Stimulated activated naive B cell treated with anti-CD40 and anti-IgM and Interleukin-4, amounts not matched to agents 10 μg/mL and 1 μg/mL and 100 μg/mL, for 72 hours (primary cell): ENCODE measurements at places on chromosomes 16 and 17.

DNA sequence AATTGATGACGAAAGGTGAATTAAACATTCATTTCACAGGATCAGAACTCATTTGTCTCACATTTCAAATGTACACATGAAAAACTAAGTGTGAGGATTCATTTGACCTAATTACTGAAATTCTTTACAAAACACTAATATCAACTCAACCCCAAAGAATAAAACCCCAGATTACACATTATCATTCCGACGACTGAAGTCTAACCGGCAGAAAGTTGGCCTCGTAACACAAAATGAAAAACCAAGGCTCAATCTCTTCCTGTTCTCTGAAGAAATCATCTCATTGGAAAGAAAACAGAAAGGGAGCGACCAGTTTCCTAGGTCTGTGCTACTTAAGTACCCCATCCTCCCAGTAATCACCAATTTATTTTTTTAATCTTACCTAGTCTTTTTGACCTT lies 1.8 kb downstream of the JPT1 start:
- DNase-seq: no peak

DNA sequence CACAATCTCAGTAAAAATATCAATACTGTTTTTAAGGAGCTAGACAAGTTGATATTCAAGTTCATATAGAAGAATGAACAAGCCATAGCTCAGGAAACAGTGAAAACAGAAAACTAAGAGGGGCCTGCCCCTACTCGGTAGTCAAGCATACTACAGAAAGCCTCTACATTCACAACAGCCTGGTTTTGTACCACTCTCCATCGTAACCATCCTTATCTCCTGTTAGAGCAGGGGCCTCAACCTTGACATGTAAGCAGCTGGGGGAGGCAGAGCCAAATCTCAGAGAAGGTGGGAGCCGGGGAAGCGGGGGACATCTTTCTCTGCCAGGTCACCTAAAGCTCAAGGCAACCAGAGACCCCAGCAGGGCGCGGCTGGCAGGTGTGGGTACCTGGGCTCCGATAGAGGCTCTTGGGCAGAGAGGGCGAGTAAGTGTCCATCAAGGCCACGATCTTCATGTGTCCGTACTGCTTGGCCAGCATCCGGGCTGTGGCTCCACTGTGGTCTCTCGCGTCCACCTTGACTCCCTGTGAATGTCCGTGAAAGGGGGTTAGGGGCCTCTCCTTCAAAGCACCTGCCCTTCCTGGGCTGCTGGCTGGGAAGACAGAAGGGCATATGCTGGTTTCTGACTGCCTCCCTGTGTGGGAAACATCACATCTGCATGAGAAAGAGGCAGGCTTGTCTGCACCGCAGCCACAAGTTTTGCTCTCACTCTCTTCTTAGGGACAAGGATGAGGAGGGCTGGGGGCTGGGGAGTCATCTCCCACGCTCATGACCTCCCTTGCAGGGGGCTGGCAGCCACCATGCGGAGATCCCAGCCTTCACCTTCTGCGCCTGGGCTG lies 20.2 kb downstream of the ANKS3 start:
- no peak for DNase-seq

- no peak for DNase-seq
Observed at GRCh38 chr16:86739808-86740207, 161.5 kb downstream of the FOXL1 start.

DNA sequence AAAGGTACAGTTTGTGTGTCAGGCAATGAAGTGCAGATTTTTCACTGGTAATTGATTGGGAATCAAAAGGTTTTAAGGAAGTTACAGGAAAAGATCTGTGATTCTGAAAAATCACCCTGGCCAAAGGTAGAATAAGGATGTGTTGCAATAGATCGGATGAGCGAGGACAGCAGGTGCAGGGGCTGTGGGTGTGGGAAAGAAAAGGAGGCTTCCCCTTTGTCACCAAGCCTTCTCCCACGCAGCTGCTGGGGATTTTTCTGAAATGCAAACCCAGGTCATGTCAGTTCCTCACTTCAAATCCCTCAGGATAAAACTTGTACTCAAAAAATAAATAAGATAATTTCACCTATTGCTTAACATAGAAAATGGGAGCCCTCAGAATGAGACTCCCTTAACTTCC lies 47.9 kb upstream of the ARHGAP17 start:
- peak; percentile 53 for DNase-seq

GRCh38 chr17:41773190-41773588 lies 13.3 kb downstream of the JUP start:
- no peak for DNase-seq

DNA sequence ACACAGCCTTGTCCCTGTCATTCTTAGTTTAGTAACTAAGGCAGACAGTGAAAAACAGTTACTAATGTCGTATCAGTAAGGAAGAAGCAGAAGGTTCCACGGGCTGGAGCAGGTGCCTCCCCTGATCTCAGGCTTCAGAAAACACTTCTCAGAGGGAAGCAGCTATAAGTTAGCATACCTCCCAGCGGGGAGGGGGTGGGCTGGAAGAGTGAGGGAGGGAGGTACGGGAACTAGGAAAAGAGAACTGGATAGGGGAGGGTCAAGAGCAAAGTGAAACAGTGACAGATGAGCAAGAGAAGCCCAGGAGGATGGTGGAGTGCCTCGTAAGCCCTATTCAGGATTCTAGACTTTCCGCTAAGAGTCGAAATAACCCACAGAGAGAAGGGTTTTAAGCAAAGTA lies 186.3 kb upstream of the XYLT1 start:
- DNase-seq: no peak

GRCh38 chr16:52318302-52319009 lies 228.5 kb downstream of the TOX3 start:
- DNase-seq: no peak

GRCh38 chr17:68033636-68034451 lies 1.7 kb upstream of the KPNA2 start:
- DNase-seq: no peak

DNA sequence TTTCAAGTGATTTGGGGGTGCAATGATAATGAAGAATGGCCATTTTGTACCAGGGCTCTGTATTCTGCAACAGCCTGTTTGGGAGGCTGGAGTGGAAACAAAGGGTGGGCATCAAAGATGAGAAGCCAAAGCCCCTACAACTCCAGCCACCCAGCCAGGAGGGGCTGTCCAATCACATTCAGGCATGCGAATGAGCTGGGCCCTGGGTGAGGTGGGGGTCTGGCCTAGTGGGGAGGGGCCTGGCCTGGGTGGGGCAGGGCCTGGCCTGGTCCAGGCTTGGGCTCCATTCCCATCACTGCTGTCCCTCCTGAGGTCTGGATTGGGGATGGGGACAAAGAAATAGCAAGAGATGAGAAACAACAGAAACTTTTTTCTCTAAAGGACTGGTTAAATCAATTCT lies 6.4 kb downstream of the AOC3 start:
- DNase-seq: no peak

DNA sequence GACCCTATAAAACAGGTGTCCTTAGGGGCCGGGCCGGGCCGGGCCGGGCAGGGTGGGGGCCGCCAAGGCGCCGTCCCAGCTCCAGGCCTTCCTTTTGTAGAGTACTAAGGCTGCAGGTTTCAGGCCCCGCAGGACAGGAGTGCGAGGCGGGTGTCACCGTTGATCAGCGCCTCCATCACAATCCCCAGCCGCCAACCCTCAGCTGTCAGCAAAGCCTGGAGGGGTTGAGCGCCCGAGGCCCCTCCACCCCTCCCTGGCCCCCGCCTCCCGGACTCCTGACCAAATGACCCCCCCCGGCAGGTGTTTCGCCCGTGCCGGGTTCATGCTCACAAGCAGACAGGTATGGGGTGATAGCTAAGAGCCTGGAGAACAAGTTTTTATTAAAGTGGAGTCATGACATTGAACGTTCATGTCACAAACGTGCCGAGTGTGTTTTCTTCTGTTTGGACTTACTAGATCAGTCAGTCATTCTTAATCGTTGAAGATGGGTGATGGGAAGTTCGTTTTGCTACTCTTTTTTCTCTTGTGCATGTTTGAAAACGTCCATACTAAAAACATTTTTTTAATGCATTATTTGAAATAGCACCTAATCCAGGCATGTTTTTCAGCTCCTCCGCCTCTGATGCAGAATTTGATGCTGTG lies 534 bp downstream of the ARL2BP start:
- no peak for DNase-seq

DNA sequence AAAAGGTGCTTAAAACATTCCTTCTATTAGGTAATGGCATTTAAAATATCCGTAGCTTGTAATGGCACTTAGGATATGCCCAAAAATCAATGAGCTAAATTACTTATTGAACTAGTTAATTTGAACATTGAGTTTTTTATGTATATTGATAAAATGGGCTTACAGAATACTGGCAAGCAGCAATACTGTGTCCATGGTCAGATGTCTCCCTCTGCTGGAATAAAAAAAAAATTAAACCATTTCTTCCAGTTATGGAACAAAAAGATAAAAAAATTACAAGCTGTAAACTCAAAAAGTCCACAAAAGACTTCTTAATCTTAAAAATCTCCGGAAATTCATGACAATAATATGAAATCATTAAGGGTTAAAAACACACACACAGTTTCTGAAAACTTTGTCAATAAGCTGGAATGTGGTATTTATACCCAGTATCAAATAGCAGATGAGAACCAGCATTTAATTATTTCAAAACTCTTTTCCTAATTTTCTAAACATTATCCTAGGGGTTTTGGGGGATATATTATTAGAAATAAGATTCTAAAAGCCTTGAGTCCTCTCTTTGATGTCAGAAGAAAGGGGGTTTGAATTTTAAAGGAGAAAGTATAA lies 21.5 kb upstream of the PSMD7 start:
- DNase-seq: no peak

GRCh38 chr16:77302674-77303073 lies 103.5 kb downstream of the SYCE1L start:
- no peak for DNase-seq

GRCh38 chr16:175011-175949 lies 1.2 kb upstream of the HBA1 start:
- no peak for DNase-seq

DNA sequence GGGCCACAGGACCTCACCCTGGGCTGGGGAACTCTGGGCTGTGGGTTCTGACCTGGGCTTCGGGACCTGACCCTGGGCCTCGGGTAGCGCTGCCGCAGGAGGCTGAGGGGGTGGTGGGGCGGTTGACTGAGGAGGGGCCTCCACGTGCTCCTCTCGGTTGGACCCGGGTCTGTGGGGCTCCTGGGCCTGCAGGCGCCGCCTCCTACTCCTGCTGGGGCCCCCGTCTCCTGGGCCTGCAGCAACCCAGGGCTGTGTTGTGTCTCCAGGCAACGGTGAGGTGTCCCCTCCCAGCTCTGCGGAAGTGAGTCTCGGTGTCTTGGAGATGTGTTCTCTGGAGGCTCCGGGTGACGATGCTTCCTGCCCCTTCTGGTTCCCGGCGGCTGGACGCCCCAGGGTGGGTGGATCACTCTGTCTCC lies 41.5 kb upstream of the GNG13 start:
- DNase-seq: no peak

DNA sequence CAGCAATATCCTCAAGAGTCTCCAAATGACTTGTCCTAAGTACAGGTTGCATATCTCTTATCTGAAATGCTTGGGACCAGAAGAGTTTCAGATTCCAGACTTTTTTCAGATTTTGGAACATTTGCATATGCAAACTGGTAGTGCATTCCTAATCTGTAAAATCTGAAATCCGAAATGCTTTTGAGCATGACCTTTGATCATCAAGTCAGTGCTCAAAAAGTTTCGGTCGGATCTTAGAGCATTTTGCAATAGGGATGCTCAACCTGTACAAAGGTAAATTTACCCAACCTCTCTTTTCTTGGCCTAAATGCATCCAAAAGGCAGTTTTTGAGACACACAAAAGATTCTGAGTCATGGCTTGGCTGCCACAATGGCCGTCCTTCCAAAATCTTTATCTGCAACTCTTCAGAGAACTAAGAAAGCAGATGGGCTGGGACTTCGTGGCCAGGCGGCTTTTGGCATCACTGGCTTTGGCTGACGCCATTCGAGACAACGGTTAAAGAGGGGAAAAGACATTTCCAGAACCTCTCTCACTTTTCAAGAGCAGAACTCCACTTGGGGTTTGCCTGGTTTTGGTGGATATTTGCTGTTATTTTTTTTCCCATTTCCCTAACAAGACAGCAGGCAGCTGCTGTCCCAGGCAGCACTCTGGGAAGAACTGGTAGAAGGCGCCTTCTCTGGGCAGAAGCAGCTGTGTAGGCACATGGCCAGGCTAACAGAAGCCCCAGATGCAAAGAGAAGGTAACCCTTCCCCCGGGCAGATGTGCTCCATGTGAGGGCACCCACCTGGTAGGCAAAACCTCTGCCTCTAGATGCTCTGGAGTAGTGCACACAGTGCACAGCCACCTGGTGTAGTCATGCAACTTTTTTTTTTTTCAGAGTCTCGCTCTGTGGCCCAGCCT lies 8.9 kb downstream of the CPPED1 start:
- DNase-seq: no peak

DNA sequence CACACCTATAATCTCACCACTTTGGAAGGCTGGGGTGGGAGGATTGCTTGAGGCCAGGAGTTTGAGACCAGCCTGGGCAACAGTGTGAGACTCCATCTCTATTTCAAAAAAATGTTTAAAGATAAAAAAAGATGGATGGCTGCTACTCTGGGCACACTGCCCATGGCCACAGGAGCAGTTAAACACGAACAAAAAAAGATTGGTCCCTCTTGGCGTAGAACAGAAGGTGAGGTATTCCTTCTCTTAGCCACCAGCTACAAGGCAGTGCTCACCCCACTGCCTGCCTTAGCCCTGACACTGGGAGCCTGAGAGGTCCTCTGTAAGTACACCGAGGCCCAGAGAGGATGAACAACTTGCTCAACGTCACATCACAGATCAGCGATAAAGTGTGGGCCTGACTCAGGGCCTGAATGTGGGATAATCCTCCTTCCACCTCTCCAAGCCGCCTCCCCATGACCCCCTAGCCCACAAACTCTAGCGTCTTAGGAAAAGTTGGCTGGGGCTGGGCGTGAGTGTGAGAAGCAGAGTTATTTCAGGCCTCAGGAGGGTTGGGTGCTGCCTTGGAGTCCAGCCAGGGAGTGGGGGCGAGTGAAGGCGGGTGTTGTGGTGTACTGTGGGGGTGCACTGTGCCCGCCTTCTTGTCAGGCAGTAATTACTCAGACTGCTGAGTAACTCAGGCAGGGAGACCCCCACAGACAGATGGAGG lies 2.3 kb upstream of the DPH1 start:
- no peak for DNase-seq

DNA sequence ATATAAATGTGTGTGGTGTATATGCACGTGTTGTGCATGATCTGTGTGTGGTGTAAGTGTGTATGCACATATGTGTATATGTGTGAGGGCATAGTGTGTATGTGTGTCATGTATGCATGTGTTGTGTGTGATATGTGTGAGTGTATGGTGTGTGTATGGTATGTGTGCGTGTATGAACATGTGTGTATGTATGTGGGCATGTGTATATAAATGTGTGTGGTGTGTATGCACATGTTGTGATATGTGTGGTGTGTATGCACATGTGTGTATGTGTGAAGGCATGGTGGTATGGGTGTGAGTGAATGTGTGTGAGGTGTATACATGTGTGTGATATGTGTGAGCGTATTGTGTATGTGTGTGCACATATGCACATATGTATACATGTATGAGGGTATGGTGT lies 198.7 kb downstream of the RBFOX3 start:
- DNase-seq: no peak

GRCh38 chr16:63312346-63312745 lies 1276.1 kb upstream of the CDH8 start:
- no peak for DNase-seq
